ENCODE measurements at places on chromosomes 3 and 15. TPM values are rescaled to one million over a fixed set of nuclear protein-coding genes. Genes with fewer than 3 reads are reported as not detected.

Gene ZKSCAN7
- 6.6 TPM for total RNA-seq

Gene DCLK3
- 0.33 TPM for total RNA-seq

Gene DPPA2
- not detected for total RNA-seq

Gene GP5
- total RNA-seq = not detected

- DNase-seq = no peak
Measured at GRCh38 chr3:47870156-47870555, 67.2 kb downstream of the DHX30 start.
